PC-9 (cell line): ENCODE measurements at places on chromosomes 3 and 15. TPM values are rescaled to one million over a fixed set of nuclear protein-coding genes. Genes with fewer than 3 reads are reported as not detected.

- peaks cover 54% of the 10 kb centered on the region for H3K27me3 ChIP-seq
- H3K4me1 ChIP-seq: no peaks in the 10 kb centered on the region
- no peaks in the 10 kb centered on the region for H3K36me3 ChIP-seq
- DNase-seq: no peak
Observed at GRCh38 chr15:45732662-45733061, 97.8 kb downstream of the SQOR start.

- no peaks in the 10 kb centered on the region for H3K4me1 ChIP-seq
- no peak for DNase-seq
- no peak overlapping the region for H3K27ac ChIP-seq
- H3K36me3 ChIP-seq: no peaks in the 10 kb centered on the region
- no peaks in the 10 kb centered on the region for H3K27me3 ChIP-seq
- H3K4me3 ChIP-seq: no peak overlapping the region
Observed at GRCh38 chr3:86934851-86935250, 56.1 kb downstream of the VGLL3 start.

GRCh38 chr15:63474810-63475316 lies 29.5 kb upstream of the USP3 start:
- no peaks in the 10 kb centered on the region for H3K27me3 ChIP-seq
- no peak for DNase-seq
- H3K4me1 ChIP-seq: peaks cover 11% of the 10 kb centered on the region
- no peak overlapping the region for H3K4me3 ChIP-seq
- H3K27ac ChIP-seq: peak overlapping the region; percentile 19; the same call in 1 of the 2 replicates

GRCh38 chr3:192063570-192063969 lies 602.6 kb downstream of the PYDC2 start:
- H3K36me3 ChIP-seq: no peaks in the 10 kb centered on the region
- no peak overlapping the region for H3K27ac ChIP-seq
- no peaks in the 10 kb centered on the region for H3K27me3 ChIP-seq
- DNase-seq: no peak

GRCh38 chr15:60478566-60479360 lies at the start of gene ICE2:
Gene ICE2 (minus strand): TSS chr15:60479142. CDS start chr15:60477977, 1,165 bp downstream.
- H3K27ac ChIP-seq: peak within 1 kb of the TSS; percentile 51
- H3K27me3 ChIP-seq: no peaks in the 10 kb centered on the region
- peak within 1 kb of the TSS; percentile 66 for H3K4me3 ChIP-seq
- no peaks in the 10 kb centered on the region for H3K36me3 ChIP-seq
- H3K4me1 ChIP-seq: peaks cover 25% of the 10 kb centered on the region

GRCh38 chr3:11116336-11117059 lies 37.8 kb upstream of the HRH1 start:
- H3K4me3 ChIP-seq: no peak overlapping the region
- no peaks in the 10 kb centered on the region for H3K36me3 ChIP-seq
- no peak overlapping the region for H3K27ac ChIP-seq
- no peaks in the 10 kb centered on the region for H3K4me1 ChIP-seq

DNA sequence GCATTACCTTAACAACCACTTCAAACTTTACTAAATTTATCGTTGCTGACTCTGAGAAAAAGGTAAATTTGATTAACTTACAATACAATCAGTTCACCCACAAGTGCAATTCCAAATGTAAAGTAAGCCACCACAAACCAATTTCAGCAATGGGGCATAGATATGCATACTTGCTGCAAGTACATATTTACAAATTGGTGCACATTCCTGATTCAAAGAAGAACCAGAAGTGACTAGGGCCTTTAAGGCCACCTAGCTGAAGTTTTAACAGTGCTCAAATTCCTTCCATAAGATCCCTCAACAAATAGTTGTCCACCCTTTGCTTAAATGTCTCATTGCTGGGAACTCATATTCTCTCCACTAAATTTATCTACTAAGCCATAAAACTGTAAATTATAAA lies 67.2 kb downstream of the INO80 start:
- peaks cover 20% of the 10 kb centered on the region for H3K36me3 ChIP-seq
- H3K4me3 ChIP-seq: no peak overlapping the region
- no peak overlapping the region for H3K27ac ChIP-seq
- no peak for DNase-seq
- H3K4me1 ChIP-seq: no peaks in the 10 kb centered on the region

DNA sequence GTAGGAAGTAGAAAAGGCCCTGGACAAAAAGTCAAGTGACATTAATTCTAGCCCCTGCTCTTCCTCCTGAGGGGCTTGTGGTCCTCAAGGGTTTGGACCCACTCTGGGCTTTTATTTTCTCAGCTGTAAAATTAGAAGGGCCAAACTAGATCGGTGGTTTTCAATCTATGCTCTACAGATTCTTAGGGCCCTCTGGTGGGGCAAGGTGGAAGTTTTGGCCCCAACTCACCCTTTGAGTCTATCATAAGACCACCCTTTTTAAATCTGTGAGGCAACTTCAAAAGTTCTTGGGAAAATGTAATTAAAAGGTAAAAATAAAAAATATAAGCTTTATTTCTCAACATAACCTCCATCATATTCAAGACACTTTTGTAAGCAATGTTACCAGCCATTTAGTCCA lies 25.6 kb upstream of the CFAP161 start:
- no peak for DNase-seq
- peaks cover 23% of the 10 kb centered on the region; the same call in 1 of the 2 replicates for H3K27me3 ChIP-seq
- no peak overlapping the region for H3K27ac ChIP-seq
- no peaks in the 10 kb centered on the region for H3K36me3 ChIP-seq
- H3K4me1 ChIP-seq: no peaks in the 10 kb centered on the region
- H3K4me3 ChIP-seq: no peak overlapping the region

DNA sequence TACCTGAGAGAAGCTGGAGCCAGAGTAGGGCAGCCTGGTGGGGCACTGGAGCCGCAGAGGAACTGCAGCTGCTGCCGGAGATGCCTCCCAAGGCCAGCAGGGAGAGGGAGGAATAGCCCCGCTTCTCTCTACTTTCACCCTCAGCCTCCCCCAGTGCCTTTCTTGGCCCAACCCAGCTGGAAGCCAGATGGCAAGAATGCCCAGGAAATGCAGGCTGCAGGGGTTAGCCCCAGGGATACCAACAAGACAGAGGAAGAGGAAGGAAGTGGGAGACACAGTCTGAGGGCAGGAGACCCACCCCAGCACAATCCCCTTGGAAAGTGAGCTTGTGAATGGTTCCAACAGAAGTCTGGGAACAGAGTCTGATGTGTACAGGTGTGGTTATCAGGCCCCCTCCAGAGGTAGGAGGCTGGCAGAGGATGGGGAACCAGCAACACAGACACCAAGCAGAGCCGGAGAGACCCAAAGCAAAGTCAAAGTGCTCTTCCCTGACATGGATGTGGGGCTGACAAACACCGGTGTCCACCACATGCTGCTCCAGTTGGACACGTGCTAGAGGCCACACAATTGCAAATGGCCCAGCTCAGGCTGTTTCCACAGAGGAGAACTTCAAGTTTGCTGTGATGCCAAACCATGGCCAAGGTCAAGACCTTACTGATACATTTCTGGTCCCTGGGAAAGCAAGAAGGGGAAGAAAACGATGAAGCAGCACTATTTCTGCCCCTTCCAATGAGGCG lies 418.8 kb upstream of the PROK2 start:
- H3K4me1 ChIP-seq: no peaks in the 10 kb centered on the region
- H3K27me3 ChIP-seq: peaks cover 7% of the 10 kb centered on the region; the same call in 1 of the 2 replicates
- H3K4me3 ChIP-seq: no peak overlapping the region
- H3K36me3 ChIP-seq: no peaks in the 10 kb centered on the region

- no peak for DNase-seq
- no peak overlapping the region for H3K4me3 ChIP-seq
- peak overlapping the region; percentile 94 for H3K27ac ChIP-seq
- H3K36me3 ChIP-seq: no peaks in the 10 kb centered on the region
Observed at GRCh38 chr3:69082805-69083204, 1.9 kb upstream of the ARL6IP5 start.

DNA sequence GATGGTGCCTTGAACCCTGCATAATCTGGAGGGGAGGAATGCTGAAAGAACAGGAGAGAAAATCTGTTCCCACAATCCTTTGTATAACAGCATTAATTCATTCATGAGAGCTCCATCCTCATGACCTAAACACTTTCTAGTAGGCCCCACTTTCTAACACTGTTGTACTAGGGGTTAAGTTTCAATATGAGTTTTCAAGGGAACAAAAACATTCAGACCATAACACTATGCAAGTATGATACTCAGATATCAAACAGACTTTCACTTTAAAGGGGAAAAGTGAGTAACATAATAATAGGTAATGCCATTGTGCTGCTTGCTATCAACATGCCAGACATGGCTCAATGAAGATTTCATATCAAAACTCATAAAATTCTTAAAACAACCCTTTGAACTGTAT lies 32.4 kb upstream of the PLSCR2 start:
- H3K36me3 ChIP-seq: no peaks in the 10 kb centered on the region; the same call in 1 of the 2 replicates
- no peak overlapping the region for H3K4me3 ChIP-seq
- H3K27ac ChIP-seq: peak overlapping the region; percentile 100
- peaks cover 44% of the 10 kb centered on the region for H3K4me1 ChIP-seq

DNA sequence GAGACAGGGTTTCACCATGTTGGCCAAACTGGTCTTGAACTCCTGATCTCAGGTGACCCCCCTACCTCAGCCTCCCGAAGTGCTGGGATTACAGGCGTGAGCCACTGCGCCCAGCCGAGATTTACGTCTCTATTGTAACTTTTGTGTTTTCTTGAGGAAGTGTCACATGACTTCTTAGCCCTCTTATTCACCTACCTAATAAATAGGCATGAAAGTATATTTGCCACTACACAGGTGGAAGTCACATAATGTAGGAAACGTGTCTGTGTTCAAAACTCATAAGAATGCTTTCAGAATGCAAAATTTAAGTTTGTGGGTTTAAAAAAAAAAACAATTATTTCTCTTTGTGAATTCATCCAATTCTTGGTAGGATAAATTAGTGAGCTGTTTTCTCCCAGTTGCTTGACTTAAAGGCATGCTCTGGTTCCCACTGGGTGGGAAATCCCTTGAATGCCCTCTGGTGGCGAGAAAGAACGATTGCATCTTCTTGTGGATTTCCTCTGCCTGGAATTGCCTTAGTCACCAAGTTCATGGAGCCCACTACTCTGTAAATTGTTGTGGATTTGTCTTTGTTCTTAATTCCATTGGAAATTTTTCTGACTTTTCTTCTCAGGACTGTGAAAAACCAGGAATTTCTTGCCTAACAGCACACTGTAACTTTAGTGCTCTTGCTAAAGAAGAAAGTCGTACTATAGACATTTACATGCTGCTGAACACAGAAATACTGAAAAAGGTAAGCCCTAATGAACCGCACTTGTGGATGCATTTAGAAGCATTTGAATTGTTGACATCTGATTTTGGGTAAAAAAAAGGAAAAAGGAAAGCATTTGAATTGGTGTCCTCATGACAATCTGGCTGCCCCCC lies 82.2 kb upstream of the CTDSPL start:
- H3K4me3 ChIP-seq: no peak overlapping the region
- H3K27me3 ChIP-seq: peaks cover 26% of the 10 kb centered on the region
- no peak overlapping the region for H3K27ac ChIP-seq
- H3K4me1 ChIP-seq: no peaks in the 10 kb centered on the region

- no peak overlapping the region for H3K4me3 ChIP-seq
- H3K27ac ChIP-seq: no peak overlapping the region
- peaks cover 5% of the 10 kb centered on the region for H3K4me1 ChIP-seq
- DNase-seq: no peak
Observed at GRCh38 chr3:12170207-12170606, 11.5 kb upstream of the TIMP4 start.

- no peak overlapping the region for H3K4me3 ChIP-seq
- no peaks in the 10 kb centered on the region for H3K27me3 ChIP-seq
- no peak for DNase-seq
- H3K27ac ChIP-seq: no peak overlapping the region
- 0 out of 2 replicates have a peak, but pooled peaks cover under 1% of the 10 kb centered on the region for H3K4me1 ChIP-seq
Observed at GRCh38 chr3:171468296-171468906, 8.2 kb upstream of the TNIK start.

DNA sequence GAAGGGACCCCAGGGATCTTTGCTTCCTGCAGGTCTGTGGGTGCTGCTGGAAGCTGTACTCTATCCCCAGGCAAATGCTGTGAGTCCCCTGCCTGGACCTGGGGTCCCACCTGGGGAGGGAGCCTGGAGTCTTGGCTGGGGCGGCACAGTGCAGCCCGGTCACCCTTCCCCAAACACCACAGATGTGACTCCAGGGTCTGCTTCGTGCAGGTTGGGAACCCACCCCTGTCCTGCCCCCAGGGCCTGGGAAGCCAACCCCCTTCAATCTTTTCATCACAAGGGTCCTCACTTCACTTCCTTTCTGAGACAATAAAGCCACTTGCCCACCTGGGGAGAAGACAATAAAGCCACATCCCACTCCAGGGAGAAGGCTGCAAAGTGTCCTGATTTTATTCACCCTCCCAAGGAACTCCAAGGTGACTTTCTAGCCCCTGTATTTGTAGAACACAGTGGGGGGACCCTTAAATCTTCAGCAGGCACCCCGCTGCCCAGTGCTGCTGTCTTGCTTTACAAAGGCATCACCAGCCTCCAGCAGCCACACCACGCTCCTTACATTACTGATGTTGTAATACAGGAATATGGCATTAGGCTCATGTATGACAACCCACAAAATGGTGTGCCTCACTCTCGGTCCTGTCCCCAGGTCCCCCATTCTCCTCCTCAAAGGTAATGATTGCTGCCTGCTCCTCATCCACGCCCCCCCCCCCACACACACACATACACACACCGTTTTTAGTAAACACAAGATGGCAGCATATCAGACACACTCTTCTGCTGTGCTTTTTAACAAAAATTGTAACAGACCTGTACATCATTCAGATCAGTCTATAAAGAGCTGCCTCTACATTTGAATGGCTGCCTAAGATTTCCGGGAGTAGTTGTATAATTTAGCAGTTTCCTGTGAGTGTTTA lies 9.9 kb downstream of the C3orf22 start:
- DNase-seq: no peak
- H3K4me3 ChIP-seq: no peak overlapping the region
- no peak overlapping the region for H3K27ac ChIP-seq
- no peaks in the 10 kb centered on the region for H3K4me1 ChIP-seq
- H3K27me3 ChIP-seq: peaks cover 63% of the 10 kb centered on the region

DNA sequence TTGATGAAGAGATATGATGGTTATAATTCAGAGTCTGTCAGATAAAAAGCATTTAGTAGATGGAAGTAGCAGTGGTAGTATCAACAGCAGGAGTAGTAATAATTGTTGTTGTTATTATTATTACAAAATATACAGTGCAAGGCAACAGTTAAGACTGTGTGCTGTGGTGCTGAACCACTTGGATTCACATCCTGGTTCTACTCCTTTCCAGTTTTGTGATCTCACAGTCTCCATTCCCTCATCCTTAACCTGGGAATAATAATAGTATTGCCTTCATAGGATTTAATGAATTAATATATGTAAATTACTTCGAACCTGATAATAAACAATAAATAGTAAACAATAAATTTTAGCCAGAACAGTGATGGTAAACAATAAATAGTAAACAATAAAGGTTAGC lies 37.1 kb upstream of the TSC22D2 start:
- no peaks in the 10 kb centered on the region for H3K27me3 ChIP-seq
- no peaks in the 10 kb centered on the region for H3K36me3 ChIP-seq
- peak overlapping the region; percentile 92 for H3K27ac ChIP-seq
- no peak for DNase-seq
- peak overlapping the region; percentile 53; the same call in 1 of the 2 replicates for H3K4me3 ChIP-seq

P2RY13 gene
- total RNA-seq: not detected in 2 replicates

CCR9 gene
- not detected in 2 replicates for total RNA-seq

GUCA1C gene
- total RNA-seq: not detected in 2 replicates

ITGB5 gene
- total RNA-seq: 226 and 287 TPM in 2 replicates

HPS3 gene
- total RNA-seq: 33.4 and 36.7 TPM in 2 replicates

KCNAB1 gene
- total RNA-seq: 1.4 and 3.3 TPM in 2 replicates

STXBP5L gene
- not detected in 2 replicates for total RNA-seq

SEMA7A gene
- total RNA-seq: 8.3 and 14.5 TPM in 2 replicates
